ENCODE measurements at places on chromosomes 5 and 9.
A peak's percentile ranks its signal among the peaks of the same experiment; 100 is the strongest.

DNA sequence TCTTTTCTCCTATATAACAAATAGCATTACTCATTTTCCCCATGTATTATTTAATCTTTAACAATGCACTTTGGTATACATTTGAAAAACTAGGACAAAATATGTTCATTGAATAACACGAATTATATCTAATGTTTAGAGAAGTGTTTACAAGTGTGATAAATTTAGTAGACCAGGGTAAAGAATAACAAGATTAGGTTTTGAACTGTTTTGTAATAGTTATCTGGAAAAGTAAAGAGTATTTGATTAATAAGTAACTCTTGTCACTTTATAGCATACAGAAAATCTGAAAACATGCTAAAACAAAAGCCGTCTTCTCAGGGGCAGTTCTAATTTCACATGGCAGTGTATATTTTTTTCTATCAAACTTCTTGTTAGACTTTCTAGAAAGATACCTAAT is 58.5 kb downstream of the PPIC start:
- no peak for DNase-seq

DNA sequence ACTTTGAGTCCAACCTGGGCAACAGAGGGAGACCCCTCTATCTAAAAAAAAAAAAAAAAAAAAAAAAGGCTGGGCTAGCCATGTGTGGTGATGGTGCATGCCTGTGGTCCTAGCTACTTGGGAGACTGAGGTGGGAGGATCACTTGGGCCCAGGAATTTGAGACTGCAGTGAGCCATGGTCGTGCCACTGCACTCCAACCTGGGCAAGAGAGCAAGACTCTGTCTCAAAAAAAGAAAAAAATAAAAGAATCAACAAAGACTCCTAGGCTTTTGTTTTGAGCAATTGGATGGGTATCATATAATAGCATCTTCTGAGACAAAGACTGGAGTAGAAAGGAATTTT is 481.7 kb upstream of the PAPPA start:
- no peak for DNase-seq

DNA sequence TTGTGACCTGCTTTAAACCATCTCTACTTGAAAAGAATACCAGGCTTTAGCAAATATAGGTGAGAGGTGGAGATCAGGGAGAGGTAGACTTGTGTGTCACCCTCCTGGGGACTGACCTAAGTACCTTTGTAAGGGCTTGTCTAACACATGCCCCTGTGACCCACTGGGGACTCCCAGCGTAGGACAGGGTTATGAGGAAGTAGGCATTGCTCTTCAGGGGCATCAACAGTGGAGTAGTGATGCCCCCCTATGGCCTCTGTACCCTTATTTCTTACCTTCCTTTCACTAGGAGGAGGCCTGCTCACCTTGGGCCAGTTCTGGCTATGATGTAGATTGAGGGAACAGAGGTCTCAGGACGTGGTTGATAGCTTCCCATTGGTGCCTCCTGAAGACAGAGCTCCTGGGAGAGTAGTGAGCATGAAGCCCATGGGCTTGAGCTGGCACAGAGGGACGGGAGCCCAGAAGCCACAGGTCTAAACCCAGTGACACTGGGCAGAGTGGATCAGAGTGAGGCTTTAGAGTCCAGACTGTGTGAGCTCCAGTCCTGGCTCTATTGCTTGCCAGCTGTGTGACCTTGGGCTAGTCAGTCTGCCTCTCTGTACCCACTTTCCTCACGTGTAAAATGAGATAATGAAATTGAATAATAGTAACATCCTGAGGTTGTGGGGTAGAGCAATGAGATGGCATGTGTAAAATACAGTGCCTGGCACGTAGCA is 191.7 kb downstream of the AOPEP start:
- no peak for DNase-seq

DNA sequence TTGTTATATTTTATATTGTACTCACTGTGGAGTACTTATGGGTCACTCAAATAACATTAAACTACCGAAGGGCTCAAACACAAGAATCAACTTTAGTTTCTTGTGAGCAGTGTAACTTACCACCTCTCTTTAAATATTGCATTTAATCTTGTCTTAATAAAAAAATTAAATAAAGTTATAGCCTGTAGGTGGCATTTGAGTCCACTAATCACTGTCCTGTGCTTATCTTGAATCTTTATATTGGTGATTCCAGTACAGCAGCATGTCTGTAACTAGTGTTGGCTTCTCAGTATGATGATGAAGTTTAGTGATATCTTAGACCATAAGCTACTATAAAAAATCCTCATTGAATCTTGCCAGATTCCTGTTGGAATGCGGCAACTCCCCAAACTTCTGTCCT is 313.8 kb downstream of the FAM170A start:
- DNase-seq: peak; percentile 31

- DNase-seq: peak; percentile 59
Observed at GRCh38 chr5:88142886-88143692, 125.6 kb downstream of the TMEM161B start.

DNA sequence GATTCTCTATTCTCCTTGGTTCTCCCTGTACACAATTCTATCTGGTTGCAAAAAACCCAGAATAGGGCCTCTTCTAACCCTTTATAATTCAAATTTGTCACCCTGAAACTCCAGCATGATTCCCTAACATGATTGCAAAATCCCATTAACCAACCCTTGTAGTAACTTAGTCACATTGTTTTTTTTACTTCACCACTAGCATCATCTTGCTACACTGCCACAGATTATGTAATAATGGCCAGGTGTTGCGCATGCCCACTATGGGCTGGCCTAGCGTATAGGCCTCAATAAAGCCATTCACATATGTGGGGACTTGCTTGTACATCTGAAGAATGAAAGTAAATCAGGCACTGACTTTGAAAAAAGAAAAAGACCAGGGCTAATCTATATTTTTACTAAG is 25.7 kb downstream of the FAM170A start:
- DNase-seq: peak; percentile 6

GRCh38 chr9:123997665-123998277 is 13.8 kb upstream of the LHX2 start:
- no peak for DNase-seq

DNA sequence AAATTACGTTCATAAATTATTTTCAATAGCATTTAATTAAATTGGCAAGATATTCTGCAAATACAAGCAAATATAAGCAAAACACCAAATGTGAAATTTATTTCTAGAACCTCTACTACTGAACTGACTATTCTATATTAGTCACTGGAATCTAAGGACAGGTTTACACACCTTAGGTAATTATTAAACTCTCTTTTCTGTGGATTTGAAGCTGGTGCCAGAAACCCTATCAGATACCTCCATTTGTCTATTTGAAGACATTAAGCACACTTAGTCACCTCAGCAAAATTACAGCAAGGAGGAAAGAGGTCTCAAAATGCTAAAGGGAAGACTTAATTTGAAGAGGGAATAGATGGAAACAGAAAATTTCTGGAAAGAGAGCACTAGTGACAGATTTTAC is 83.4 kb downstream of the CPLANE1 start:
- DNase-seq: no peak

DNA sequence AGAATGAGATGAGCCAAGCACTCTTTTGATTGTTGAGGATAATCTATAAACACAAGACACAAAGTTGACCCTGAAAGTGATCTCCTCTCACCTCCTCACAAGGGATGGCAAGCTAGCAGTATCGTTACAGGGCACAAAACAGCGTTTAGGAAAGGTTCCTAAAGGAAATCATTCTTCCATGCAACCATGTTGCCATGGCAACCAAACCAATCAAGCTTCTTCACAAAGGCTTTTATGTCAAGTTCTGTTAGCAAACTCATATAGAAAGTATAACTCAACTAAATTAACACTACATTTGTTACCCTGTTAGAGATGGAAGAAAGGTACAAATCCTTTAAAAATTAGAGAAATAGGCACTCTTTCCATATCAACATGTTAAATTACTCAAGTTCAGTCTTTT is 1016.8 kb upstream of the DMAC1 start:
- DNase-seq: no peak

DNA sequence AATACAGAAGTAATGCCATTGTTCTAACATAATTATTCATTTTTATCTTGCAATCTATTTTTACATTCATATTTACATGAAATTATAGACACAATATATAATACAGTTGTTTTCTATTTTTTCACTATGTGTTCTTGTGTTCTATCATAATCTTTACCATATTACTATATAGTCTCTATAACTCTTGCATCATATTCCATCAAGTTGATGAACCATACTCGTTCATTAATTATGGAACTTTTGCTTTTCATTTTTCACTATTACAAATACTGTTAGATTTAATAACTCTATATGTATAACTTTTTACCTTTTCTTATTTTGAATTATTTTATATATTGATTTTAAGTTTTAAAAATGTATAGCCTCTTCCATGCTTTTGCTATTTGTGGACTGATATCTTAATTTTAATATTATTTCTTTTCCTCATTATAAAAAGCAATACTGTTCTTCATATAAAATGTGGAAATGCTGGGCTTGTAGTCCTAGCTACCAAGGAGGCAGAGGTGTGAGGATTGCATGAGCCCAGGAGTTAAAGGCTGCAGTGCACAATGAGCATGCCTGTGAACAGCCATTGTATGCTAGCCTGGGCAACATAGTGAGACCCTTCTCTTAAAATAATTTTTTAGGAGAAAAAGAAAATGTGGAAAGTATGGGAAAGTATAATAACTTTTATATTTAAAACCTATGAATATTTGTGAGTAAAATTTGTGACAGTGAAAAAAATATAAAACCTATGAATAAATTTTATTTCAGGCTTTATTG is 65.5 kb downstream of the ANKHD1 start:
- no peak for DNase-seq

GRCh38 chr9:109639674-109640579 is 140.1 kb upstream of the PALM2AKAP2 start:
- DNase-seq: peak; percentile 16

DNA sequence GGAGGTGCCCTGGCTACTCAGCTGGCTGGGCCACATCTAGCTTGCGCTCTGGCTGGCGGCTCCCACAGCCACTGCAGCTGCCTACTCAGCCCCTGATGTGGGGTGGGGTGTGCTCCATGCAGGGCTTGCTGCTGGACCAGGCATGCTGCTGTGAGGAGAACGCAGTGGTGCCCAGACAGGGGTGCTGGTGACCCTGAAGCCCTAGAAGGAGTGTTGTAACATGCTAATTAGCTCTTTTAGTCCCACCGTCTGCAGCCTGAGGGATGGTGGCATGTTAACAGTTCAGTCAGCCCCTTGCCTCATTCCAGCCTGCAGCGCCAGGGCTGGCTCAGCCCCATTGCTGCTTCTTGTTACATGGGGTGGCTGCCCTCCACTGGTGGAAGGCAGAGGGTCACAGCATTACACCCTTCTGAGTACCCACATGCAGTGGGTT is 642.3 kb downstream of the DMRTA1 start:
- DNase-seq: no peak

GRCh38 chr5:38554861-38555260 is 1.6 kb downstream of the LIFR start:
- DNase-seq: no peak

DNA sequence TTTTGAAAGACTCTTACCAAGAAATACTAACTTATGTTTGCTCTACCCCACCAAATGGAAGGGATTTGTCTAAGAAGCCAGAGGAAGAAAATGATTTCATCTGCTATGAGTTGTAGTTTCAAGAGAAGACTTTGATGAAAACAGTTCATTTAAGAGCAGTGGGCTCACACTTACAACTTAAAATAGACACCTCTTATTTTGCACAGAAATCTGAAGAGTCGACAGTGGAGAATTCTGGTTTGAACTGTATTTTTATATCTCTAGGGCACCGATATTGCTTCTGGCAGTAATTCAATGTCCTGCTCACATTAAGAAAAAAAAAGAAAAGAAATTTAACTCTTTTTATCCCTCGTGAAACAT is 1.9 kb upstream of the DAB2 start:
- peak; percentile 38 for DNase-seq

DNA sequence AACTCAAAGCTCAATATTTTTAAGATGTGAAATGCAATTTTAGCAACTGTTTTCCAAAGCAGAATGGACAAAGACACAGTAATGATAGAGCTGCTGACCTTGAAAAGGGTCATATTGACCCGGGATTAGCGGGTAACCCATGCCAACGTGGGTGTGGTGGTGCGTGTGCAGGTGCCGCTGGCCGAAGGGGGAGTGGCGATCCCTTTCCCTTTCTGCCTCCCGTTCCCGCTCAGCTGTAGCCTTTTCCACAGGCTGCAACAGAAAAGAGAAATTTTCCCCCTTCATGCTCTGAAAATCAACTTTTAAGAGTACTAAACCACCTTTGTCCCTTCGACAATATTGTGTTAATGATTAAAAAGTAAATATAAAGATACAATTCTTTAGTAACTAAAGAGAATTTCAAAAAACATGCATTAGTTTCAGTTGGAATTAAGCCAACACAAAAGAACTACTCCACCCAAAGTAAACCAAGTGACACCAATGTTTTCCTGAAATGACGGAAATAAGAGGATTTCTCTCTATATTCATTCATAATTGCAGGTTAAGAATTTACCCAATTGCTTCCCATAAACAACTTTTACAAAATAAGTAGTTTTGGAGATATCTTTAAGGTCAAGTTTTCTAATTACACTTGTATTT is 105.2 kb downstream of the ZNF608 start:
- no peak for DNase-seq

DNA sequence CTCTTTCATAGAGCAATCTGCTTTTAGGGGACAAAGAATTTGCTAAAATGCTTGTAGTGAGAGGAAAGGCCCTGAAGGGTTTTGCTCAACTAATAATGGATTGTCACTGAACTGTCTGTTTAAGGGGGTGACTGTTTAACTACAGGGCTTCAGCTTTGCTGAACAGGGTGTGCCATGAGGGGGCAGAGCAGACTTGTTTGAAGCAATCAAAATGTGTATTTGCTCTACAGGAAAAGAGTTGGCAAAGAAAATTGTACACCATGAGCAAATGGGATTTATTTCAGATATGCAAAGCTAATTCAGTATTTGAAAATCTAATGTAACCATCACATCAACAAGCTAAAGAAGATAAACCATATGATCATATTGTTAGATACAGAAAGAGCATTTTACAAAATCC is 154.3 kb downstream of the GABRG2 start:
- no peak for DNase-seq

GRCh38 chr5:103909391-103909790 is 346.8 kb upstream of the NUDT12 start:
- DNase-seq: no peak

DNA sequence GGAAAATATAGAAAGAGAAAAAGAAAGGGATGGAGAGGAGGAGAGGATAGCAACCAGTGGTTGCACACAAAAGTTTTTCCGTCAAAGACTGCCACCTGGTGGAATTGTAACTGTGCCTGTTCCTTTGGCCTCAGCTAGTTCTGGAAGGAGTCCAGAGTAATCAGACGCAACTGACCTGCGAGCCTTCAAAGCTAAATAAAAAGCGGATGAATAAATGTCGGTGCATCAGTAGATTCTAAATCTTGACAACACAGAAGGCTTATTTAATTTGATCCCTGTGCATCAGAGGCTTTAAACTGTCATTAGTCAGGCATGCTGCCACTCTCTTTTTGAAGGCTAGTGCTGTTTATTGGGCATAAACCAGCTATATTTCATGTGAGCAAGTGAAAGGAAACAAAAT is 132.9 kb upstream of the ACO1 start:
- peak; percentile 49 for DNase-seq

- DNase-seq: no peak
Observed at GRCh38 chr5:67272453-67273130, 76.0 kb upstream of the CD180 start.

Measured in astrocyte of the spinal cord (primary cell).